Trophoblast cell (in vitro differentiated cells and primary cell): ENCODE measurements at places on chromosomes 7 and 10.

DNA sequence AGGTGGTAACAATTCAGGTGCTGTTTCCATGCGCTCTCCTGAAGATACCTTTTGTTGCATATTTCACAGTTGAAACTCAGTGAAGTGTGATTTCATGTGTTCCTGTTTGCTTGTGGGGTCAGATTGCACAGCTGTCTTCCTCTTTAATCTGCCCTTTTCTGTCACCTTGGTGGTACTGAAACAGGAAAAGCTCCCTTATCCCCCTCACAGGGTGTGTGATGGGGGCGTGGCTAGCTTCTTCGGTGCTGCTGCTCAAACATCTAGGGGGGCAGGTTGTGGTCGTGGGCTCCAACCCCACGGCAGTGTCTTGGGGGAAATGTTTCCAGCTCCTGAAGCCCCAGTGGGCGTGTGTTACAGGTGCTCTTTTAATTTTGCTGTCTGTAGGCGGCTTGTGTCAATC is 107.4 kb upstream of the KLF14 start:
- no peaks in the 10 kb centered on the region for H3K36me3 ChIP-seq
- H3K27me3 ChIP-seq: no peaks in the 10 kb centered on the region

DNA sequence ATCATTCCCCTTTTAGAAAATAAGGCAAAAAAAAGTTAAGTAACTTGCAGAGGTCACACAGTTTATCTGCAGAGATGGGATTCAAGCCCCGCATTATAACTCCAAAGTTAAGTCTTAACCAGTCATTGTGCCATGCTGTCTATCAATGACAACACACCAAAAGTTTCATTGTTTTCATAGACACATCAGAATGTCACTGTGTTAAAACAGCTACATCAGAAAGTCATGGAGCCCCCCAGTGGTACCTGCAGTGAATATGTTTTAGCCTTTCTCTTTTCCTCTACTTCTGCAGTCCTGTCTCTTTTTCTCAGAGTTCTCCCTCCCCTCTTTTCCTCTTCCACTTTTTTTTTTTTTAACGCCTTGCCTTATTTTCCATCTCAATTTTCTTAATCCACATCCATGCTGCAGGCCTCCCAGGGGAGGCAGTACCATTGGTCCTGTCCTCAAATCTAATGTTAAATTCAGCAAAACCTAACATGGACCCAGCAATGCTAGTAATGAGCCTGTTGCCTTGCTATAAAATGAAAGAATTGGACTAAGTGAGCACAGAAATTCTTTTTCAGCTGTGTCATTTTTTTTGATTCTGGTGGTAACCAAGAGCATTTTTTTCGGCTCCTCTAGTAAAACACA is 3.8 kb upstream of the NRCAM start:
- H3K36me3 ChIP-seq: no peaks in the 10 kb centered on the region
- no peak overlapping the region for H3K27ac ChIP-seq
- peaks cover 29% of the 10 kb centered on the region for H3K27me3 ChIP-seq
- DNase-seq: peak; percentile 49
- peaks cover 12% of the 10 kb centered on the region for H3K4me1 ChIP-seq

- H3K36me3 ChIP-seq: no peaks in the 10 kb centered on the region
- no peaks in the 10 kb centered on the region for H3K4me1 ChIP-seq
- H3K27ac ChIP-seq: no peak overlapping the region
Observed at GRCh38 chr7:57404967-57405421, 45.0 kb upstream of the ZNF716 start.

- H3K4me1 ChIP-seq: no peaks in the 10 kb centered on the region
- DNase-seq: no peak
- no peak overlapping the region for H3K27ac ChIP-seq
- no peak overlapping the region for H3K4me3 ChIP-seq
Observed at GRCh38 chr7:79352323-79352722, 101.1 kb downstream of the MAGI2 start.

- H3K36me3 ChIP-seq: no peaks in the 10 kb centered on the region
- no peak overlapping the region for H3K4me3 ChIP-seq
- no peaks in the 10 kb centered on the region for H3K4me1 ChIP-seq
Observed at GRCh38 chr7:45162311-45162845, 4.8 kb downstream of the RAMP3 start.

- no peak overlapping the region for H3K4me3 ChIP-seq
- peaks cover 5% of the 10 kb centered on the region for H3K4me1 ChIP-seq
- no peaks in the 10 kb centered on the region for H3K27me3 ChIP-seq
- H3K36me3 ChIP-seq: no peaks in the 10 kb centered on the region
Observed at GRCh38 chr7:106306256-106306655, 21.5 kb upstream of the NAMPT start.

DNA sequence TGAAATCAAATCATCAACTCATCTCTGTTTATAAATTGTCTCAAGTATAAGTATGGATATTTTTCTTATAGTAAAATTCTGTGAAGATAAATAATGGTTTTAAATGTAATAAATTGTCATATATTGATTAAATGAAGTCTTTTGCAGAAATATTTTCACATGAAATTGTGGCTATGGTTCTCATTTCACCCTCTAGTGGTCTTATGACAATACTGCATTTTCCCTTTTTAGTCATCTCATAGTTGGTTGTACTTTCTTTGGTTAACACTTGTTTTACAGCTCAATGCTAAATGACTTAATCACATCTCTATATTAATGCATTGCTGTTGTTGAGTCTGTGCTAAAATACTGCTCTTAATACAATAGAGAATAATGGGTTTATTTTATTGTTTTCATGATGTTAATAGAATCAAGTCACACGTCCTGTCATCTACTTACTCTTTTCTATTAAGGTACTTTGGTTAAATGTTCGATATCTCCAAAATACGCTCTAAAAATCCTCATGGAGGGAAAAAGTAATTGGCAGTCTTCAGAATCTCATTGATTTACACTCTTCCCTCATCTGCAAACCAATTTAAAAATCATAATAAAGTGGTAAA is 38.0 kb upstream of the CACNA2D1 start:
- no peak overlapping the region for H3K4me3 ChIP-seq
- no peaks in the 10 kb centered on the region for H3K36me3 ChIP-seq
- peak; percentile 36 for DNase-seq
- H3K4me1 ChIP-seq: no peaks in the 10 kb centered on the region
- H3K27me3 ChIP-seq: no peaks in the 10 kb centered on the region

- no peak for DNase-seq
- H3K27ac ChIP-seq: no peak overlapping the region
Observed at GRCh38 chr10:80769700-80770160, 232.0 kb downstream of the SH2D4B start.

DNA sequence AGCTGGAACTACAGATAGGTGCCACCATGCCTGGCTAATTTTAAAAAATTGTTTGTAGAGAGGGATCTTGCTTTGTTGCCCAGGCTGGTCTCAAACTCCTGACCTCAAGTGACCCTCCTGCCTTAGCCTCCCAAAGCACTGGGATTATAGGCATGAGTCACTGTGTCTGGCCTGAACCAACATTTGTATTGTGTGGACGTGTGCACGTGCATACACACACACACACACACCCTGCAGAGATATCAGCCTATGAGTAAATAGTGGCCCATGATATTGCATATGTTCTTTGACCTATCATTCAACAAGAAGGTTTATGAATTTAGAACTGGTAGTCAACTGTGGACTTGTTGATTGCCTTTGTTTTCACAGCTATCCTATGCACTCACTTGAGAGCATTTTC is 161.6 kb downstream of the BAMBI start:
- peak; percentile 59 for DNase-seq
- H3K4me3 ChIP-seq: no peak overlapping the region
- H3K27me3 ChIP-seq: no peaks in the 10 kb centered on the region
- no peaks in the 10 kb centered on the region for H3K4me1 ChIP-seq

GRCh38 chr7:25090374-25090773 is 34.7 kb downstream of the CYCS start:
- no peaks in the 10 kb centered on the region for H3K27me3 ChIP-seq
- H3K36me3 ChIP-seq: no peaks in the 10 kb centered on the region
- H3K4me1 ChIP-seq: no peaks in the 10 kb centered on the region
